AG08395 (cell line): ENCODE measurements at places on chromosomes 5 and 9.

DNA sequence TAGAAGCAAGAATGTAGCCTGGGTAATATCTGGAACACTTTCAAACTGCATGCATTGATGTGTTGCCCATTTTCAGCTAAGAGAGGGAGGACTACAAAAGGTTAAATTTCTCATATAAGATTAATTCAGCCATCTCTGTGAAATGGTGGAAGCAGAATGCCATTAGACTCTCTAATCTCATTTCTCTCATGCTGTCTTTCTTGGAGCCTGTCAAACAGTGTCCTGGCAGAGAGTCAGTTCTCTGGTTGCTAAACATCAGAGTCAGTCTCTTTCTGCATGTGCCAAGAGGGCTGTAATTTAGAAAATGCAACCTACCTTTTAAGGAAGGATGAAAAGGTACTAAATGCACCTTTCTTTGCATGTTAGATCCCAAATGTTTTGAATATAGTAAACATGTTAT, 910 bp upstream of the GARNL3 start:
- no peak for DNase-seq

- no peak for DNase-seq
These were observed 256.9 kb upstream of the COX7C start for GRCh38 chr5:86360801-86361200.

- DNase-seq, result no peak
These were observed 9.9 kb downstream of the POLR3G start for GRCh38 chr5:90484540-90484939.

DNA sequence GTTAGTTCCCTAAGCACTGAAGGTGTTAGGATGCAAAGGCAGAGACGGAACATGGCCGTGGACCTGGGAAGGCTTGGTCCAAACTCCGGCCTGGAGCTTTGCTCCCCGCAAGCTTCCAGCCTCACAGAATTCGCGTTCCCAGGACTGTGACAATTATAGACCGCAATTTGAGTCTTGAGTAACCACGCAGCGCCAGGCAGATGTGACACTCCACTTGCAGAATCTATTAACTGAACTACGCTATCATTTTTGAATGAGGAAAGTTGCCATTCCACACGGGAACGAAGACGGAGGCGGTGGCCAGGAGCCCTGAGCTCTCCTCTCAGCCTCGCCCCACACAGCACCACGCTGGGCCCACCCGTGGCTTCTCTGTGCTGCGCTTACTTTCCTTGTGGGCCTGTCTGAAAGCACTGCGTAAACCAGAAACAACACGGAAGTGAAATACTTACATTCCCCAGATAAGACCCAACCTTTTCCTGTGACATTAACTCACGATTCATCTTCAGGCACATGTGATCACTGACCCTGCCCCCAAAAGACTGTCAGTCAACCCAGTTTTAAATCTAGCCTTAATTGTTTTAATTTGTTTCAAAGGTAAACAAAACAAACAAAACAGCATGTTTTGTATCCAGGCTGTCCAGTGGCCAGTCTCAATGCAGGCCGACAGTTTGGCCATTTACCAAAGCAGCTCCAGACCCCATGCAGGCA, 16.1 kb upstream of the COL5A1 start:
- no peak for DNase-seq

GRCh38 chr5:36029914-36030313, 36.8 kb downstream of the UGT3A2 start:
- no peak for DNase-seq

DNA sequence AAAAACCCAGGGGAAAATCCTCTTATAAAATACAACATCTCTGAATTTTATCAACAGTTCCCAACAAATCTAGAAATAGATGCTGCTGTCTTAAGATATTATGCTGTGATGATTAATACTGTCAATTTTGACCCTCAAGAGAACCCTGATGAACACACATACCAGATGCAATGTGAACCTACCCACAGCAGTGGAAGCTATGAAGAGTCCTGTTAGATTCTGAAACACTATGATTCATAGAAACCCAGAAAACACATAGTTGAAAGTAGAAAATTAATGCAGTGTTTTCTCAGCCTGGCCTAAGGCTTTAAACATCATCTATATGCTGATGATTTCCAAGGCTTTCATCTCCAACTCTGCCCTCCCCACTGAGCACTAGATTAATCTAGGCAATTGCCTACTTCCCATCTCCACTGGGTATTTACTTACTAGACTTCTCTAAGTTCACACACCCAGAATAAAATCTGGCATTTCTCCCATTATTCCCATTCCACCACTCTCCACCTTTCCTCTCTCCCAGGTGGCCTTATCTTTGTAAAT, 296.2 kb downstream of the CTNND2 start:
- DNase-seq, result no peak

DNA sequence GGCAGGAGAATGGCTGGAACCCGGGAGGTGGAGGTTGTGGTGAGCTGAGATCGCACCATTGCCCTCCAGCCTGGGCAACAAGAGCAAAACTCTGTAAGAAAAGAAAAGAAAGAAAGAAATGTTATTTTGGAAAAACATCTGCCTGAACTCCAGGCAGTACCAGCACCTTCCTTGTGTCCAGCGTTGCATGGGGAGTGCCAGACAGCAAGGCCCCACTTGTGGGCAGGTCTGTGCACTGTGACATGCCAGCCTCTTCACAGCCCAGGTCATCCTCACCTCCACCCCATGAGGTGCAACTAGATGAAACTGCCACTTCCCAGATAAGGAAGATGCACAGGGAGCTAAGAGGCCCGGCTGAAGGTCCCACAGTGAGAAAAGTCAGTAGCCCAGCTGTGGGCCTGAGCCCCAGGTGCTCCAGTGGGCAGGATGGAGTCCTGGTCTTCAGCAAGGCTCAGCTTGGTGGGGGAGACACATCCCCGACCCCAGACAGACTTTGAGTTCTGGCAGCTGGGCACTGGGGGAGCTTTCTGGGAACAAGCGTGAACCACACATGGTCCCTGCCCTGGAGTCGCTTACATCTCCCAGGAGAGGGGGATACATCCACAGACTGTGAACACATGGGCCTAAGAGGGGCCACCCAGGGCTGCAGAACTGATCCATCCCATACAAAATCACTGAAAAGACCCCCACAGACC, 146.9 kb upstream of the IER5L start:
- no peak for DNase-seq

- DNase-seq, result no peak
These were observed 8.9 kb upstream of the SLC25A48 start for GRCh38 chr5:135825373-135826220.

GRCh38 chr9:4489562-4489918, 728 bp upstream of the SLC1A1 start:
- DNase-seq, result peak; percentile 48

- no peak for DNase-seq
These were observed 21.3 kb upstream of the NDST1 start for GRCh38 chr5:150486402-150487198.

DNA sequence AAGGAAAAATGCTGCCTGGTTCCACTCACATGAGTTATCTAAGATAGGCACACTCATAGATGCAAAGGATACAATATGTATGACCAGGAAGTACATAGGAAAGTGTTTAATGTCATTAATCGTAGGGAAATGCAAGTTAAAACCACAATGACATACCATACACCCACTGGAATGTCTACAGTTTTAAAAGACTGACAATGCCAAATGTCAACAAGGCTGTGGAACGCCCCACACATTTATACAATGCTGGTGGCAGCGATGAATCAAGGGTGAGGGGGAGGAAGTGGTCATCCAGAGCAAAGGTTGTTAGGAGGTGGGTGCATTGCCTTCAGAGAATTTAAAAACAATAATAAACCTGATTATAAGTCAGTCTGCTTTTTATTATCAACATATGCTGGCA, 437.8 kb downstream of the ARHGEF28 start:
- peak; percentile 36 for DNase-seq

DNA sequence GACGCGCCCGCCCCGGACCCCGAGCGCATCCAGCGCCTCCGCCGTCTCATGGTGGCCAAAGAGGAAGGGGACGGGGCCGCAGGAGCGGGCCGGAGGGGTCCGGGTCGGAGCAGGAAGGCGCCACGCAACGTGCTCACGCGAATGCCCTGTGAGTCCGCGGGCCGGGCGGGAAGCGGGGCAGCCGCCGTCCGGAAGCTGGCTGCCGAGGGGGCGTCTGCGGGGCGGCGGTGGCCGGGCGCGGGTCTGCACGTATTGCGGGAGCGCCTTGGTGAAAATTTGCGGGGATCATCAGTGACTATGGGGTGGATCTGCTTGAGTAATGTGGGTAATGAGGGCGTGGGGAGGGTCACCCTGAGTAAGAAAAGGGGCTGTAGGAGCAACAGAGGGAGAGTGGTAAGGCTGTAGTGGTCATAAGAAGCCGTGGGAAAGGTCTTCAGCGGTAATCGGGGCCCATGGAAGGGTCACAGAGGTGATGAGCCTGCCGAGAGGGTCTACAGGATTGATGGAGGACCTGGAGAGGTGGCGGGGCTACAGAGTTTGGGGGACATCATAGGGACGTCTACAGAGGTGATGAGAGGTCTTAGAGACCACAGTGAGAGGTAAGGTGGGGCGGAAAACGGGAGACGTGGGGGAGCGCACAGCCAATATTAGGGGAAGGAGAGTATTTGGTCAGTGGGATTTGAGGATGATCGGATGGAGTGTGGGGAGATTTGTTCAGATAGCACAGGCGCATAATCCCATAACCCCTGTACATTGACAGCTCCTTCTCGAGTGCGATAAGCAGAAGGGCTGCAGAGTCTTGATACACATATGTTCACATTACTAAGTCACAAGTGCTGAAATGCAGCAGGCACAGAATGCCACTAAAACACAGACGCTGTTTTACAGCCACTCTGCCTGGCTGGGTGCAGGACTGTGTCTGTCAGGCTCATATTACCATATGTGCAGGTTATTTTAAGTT, 819 bp downstream of the LSM11 start:
- DNase-seq, result no peak

- DNase-seq, result no peak
These were observed 205.0 kb upstream of the RAD23B start for GRCh38 chr9:107078061-107078460.

- DNase-seq, result peak; percentile 74
These were observed 71.1 kb upstream of the IL17B start for GRCh38 chr5:149450199-149450598.

DNA sequence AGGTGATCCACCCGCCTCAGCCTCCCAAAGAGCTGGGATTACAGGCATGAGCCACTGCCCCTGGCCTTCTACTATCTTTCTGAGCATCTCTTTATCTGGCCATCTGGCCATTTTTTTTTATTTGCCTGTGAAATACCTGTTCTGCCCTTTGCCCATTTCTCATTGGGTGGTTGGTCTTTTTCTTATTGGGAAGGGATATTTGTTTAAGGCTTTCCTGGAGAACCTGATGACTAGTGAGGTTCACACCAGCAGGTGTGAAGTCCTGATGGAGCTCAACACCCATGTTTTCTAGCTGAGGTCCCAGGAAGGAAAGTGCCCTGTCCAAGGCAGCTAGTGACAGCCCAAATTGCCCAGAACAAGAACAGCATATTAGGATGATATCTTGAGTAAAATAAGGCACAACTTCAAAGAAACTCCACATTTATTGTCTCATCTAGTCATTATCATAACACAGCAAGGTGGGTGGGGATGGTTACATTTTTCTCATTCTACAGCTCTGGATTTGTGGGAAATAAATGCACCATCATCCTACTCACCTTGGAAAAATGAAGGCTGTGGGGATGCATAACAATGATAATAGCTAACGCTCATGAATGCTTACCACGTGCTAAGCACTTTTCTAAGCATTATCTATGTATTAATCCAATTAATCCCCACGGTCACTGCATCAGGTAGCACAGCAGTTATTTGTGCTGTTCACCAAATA, 20.3 kb downstream of the SLC36A3 start:
- no peak for DNase-seq

GRCh38 chr9:84258371-84258770, 82.2 kb downstream of the SLC28A3 start:
- no peak for DNase-seq

DNA sequence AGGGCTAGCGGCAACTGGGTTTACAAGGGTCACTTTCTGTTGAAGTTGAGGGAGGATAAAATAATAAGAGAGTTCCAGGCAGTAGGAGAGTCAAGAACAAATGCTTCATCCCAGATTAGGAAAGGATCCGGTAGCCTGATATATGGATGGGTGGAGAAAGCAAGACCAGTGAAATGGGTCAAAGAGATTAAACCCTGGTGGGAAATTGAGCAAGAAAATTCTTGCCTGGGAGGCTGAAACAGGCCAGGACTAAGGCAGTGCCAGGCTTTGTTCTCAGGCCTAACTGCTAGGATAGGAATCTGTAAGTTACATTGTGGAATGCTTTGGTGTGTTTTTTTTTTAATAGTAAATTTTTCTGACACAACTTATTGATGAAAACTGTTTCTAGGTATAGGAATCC, 257.4 kb upstream of the RFX3 start:
- DNase-seq, result no peak

- DNase-seq, result no peak
These were observed 60.8 kb upstream of the GARNL3 start for GRCh38 chr9:127203681-127204327.

DNA sequence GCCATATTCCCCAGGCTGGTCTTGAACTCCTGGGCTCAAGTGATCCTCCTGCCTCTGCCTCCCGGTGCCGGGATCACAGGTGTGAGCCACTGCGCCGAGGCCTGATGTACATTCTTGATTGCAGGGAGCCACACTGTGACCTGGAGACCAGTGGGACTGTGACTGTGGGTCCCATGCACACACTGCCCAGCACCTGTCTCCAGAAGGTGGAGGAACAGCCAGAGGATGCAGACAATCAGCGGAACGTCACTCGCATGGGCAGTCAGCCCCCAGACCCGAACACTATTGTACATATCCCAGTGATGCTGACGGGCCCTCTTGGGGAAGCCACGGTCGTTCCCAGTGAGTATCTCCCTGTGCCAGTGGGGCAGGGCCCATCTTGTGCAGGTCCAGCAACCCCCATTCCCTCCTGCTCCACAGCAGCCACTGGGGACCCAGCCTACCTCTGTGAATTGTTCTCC, 147.3 kb downstream of the CACNA1B start:
- DNase-seq, result no peak

DNA sequence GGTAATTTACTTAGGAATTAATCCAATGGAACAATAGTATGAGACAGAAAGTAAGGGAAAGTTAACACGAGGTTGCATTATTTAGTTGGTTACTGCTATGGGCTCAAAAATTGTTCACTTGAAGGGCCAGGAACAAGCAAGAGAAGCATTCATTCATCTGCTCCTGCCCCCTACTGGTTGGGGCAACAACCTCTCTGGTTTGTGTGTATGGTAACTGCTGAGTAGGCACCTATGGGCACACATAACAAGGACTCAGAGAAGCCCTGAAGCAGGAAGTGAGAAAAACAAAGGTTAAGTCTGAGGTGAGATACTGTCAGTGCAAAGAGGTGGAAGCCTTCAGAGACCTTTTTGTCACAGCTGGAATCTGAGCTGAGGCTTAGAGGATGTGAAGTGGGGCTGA, 34.4 kb upstream of the RANBP6 start:
- DNase-seq, result no peak

GRCh38 chr9:116990592-116990991, 303.5 kb downstream of the TRIM32 start:
- no peak for DNase-seq
